ENCODE measurements at places on chromosomes 1 and 21. TPM values are rescaled to one million over a fixed set of nuclear protein-coding genes. Genes with fewer than 3 reads are reported as not detected.

DNA sequence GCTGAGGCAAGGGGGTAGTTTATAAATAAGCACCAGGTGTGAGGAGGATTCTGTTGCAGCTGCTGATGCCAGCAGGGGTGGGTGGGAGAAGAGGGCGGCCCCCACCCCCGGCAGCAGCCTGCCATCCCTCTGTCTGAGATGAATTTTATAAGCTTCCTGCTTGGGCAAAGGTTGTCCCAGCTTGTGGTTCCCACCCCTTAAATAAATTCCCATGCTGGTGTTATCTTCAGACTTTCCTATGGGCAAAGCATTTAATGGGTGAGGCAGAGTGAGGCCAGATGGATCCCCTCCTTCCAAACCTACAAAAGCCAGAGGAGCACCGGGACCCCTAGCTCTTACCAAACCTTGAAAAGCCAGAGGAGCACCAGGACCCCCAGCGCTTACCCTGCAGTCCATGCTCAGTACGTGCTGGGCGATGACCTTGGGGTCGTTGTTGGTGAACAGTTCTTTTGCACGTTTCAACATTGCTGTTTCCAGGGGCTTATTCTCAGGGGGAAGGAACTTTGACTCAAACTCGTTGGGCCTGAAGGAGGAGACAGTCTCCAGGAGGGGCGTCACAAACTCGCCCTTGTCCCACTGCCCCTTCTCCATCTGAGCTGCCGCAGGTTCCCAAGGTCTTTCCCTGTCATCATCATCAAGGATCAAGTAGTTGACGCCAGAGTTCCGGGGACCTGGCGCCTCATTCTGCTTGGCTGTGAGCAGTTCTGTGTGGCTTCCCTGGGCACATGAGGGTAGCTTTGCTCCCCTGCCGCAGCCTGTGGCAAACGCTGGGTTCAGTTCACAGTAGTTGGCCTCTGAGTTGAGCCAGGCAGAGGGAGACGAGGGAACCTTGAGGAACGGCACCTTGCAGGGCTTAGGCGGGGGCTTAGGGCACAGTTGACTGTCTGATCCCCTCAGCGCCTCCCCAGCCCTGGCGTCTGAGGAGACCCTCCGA lies 99.5 kb downstream of the BCAR3 start:
- DNase-seq = peak; percentile 74

Gene GPA33
- total RNA-seq = 221 TPM

Gene VASH2
- total RNA-seq = 0.41 TPM

Gene AHDC1
- 13.7 TPM for total RNA-seq

- no peak for DNase-seq
Measured at GRCh38 chr1:112866151-112866550, 89.8 kb downstream of the SLC16A1 start.

Gene FCGR2B
- 5.1 TPM for total RNA-seq

DNA sequence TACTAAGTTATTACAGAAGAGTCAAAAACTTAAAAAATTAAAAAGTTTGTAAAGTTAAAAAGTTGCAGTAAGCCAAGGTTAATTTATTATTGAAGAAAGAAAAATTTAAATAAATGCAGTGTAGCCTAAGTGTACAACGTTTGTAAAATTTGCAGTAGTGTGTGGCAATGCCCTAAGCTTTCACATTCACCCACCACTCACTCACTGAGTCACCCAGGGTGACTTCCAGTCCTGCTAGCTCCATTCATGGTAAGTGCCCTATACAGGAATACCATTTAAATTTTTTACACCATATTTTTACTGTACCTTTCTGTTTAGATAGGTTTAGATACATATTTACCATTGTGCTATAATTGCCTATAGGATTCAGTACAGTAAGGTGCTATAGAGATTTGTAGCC lies 88.6 kb downstream of the CTH start:
- DNase-seq = no peak

GRCh38 chr1:208223136-208223535 lies 21.0 kb downstream of the PLXNA2 start:
- no peak for DNase-seq

DNA sequence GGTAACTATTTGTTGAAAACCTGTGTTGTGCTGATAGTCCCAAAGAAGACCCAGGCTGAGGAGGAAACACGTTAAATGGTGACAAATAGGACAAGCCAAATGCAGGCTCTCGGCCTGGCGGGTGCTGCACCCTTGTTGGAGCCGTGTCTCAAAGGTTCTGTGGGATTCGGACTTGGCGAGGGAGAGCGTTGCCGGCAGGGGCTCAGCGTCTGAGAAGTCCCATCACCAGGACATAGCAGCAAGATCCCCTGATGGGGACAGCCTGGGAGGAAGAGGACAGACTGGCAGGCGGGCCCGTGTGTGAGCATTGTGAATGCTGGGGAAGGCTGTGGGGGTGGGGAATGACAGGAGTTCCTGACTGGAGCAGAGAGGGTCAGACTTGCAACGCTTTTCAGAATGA lies 142.5 kb downstream of the PGBD5 start:
- DNase-seq = no peak

Gene BMP8A
- total RNA-seq = 6.5 TPM

Gene CD1E
- total RNA-seq = not detected

DNA sequence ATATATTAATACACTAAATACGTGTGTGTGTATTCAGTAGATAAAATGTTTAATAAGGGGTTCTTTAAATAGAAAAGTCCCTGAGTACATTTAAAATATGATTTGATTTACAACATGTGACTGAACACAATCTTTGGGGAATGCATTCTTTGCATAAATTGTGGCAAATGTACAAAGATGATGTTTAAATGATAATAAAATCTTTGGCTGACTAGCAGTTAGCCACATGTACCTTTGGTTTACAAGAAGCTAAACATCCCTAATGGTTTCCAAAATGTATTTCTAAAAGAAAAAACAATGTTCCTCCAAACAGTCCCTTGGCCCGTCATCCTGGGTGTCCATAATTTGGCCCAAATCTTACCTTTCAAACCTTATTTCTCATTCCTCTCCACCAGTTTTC lies 106.4 kb upstream of the MARK1 start:
- no peak for DNase-seq

DNA sequence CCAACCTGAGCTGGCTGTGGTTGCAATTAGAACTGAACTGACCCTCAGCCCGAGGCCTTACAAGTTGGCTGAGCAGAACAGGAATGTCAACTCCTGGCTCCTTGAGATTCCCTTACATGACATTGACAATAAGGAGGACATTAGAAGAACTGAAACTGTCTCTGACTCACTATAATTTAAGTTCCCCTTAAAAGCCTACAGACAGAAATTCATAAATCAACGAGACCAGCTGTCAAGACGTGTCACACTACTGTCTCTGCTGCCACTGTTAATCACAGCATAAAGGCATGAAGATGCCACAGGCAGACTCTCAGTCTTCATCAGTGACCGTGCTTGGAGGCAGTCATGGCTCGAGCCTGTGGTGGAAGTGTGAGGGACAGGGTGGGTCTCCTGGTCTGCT lies 168.8 kb downstream of the GABPA start:
- DNase-seq = no peak

- no peak for DNase-seq
Measured at GRCh38 chr1:11176081-11176706, 13.0 kb upstream of the ANGPTL7 start.

DNA sequence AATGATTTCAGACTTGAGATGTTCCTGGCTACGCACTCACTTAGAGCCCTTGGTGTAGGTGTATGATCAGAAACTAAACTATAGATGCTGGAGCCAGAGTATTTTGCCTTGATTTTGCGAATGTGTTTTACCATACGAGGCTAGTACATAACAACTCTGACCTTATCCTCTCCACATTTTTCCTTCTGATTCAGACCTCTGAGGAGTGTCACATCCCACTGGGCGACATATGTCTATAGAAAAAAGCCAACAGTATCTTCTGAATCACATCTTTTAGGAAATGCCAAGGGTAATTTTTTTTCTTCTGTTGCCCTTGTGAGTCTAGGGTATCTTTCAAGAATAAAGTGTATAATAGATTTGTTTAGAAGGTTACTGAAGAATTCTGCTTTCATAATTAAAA lies 49.6 kb downstream of the AK4 start:
- no peak for DNase-seq

Gene HEYL
- total RNA-seq = 2.3 TPM

- no peak for DNase-seq
Measured at GRCh38 chr1:205974712-205975111, 28.5 kb downstream of the RAB7B start.

GRCh38 chr1:110340207-110340468 lies 961 bp downstream of the RBM15 start:
- DNase-seq = no peak

DNA sequence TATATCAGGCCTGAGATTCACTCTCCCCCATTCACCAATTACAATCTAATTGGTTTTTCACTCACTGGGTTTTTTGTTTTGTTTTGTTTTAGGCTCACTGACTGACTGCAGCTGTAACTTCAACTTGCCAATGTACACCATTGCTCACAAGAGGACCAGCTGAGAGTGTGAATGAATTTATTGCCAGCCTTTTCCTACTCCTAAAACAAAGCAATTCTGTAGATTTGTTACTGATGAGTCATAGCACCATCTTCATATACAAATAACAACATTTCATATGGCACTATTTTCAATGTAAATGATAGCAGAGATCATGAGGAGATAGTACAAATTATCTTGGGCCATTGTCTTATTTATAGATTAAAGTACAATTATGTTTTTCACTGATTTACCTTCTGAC lies 76.0 kb upstream of the DPYD start:
- no peak for DNase-seq

DNA sequence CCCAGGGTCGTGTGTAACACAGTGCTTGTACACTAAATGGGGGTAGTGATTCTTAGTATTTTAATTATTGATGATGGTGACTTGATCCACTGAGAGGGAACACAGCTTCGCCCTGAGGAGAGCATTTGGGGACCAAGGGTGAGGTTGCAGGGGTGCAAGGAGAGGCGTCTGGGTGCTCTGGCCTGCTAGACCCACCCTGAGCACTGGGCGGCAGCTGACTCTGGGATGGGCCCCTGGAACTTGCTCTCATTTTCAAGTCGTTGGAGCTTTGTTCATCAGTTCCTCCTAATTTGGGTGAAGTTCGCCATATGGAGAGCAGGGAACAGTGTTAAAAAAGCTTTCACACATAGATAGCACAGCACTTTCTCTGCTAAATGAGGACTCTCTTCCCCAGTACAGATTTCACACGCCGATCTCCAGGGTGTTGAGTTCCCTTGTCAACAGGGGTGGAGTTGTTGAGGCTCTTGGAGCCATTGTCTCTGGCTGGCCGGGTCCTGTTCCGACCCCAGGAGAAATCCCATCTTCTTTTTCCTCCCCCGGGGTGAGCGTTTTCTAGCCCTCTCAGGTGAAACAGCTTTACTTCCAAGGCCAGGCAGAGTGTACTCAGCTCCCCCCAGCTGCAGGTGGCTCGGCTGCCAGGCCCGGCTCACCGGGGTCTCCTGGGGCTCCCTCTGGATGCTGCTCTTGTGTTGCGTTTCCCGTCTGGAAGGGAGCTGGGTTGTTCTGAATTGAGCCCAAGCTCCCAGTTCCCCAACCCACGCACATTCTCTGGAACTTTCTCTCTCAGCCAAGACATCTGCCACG lies 367.4 kb downstream of the RPS6KC1 start:
- DNase-seq = no peak

GRCh38 chr1:39081271-39082009 lies 55.3 kb downstream of the NDUFS5 start:
- peak; percentile 52 for DNase-seq

- DNase-seq = no peak
Measured at GRCh38 chr1:10339815-10340214, 59.0 kb upstream of the PGD start.

DNA sequence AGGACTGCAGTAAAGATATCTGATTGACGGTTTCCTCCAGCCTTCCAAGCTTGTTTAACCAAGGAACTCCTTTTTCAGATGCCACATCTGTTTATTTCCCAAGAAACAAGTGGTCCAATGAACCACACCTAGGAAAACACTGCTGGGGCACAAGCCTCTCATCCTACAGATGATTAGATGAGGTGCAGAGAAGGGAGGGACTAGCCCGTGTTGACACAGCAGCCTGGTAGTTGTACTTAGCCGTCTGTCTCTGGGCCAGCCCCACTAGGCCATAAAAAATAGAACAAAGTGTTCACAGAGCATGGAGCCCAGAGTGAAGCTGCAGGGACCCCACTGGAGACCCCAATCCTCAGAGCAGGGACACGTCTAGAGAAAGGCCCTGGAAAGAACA lies 32.1 kb downstream of the LRP8 start:
- DNase-seq = peak; percentile 67

Gene PTGER3
- 1.3 TPM for total RNA-seq

- DNase-seq = no peak
Measured at GRCh38 chr1:45911634-45912033, 108.2 kb downstream of the MAST2 start.

Measured in mucosa of descending colon (tissue), 3 donors.